ENCODE measurements at places on chromosomes 5 and 9.

GRCh38 chr5:149048811-149049210 lies 14.1 kb downstream of the SH3TC2 start:
- DNase-seq: no peak

DNA sequence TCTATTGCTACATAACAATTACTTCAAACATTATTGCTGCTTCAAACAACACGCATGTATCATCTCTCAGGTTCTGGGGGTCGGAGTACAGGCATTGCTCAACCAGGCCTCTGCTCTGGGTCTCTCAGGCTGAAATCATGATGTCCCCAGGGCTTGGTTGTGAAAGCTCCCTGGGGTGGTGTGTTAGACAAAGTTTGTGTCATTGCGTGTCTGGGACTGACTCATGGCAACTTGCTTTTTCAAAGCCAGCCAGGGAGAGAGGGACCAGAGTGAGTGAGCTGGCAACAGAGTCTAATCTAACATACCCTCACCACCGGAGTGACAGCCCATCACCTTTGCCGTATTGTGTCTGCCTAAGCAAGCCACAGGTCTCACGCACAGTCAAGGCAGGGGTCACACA lies 259.2 kb upstream of the NFIL3 start:
- DNase-seq: no peak

GRCh38 chr5:163544836-163545235 lies 39.4 kb downstream of the MAT2B start:
- DNase-seq: no peak

DNA sequence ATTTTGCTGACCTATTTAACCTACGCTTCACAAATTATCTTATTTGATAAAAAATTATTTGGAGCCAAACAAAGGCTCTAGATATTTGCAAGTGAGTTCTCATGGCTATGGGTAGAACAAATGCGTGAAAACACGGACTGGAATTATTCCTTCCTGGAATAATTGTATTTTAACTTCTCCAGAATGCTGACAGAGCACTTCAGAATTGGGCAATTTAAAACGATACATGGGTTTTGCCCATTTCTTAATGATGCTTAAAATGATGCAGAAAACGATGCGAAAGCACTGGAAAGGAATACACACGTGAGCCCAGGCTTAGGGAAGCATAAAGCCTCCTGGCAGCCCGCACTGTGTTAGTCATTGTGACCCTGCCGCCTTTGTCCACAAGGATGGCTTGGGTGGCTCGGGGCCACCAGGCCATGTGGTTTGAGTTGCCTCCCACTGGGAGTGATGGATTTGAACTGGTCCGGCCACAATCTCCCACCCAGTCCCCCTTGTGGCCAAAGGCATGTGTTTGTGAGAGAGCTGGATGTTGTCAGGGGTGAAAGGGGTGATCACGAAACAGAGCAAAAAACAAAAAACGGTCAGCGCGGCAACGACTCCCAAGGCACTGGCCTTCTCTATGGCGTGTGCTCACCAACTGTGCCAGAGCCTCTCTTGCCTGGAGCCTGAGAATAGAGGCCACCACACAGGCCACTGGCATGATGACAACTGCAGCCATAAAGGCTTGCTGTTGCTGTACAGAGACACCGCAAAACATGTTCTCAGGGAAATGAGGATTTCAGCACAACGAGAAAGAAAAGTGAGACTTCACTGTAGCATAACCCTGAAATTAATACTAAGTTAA lies 234.2 kb upstream of the ADAMTS16 start:
- DNase-seq: no peak

GRCh38 chr5:144131261-144131660 lies 39.2 kb downstream of the YIPF5 start:
- no peak for DNase-seq

DNA sequence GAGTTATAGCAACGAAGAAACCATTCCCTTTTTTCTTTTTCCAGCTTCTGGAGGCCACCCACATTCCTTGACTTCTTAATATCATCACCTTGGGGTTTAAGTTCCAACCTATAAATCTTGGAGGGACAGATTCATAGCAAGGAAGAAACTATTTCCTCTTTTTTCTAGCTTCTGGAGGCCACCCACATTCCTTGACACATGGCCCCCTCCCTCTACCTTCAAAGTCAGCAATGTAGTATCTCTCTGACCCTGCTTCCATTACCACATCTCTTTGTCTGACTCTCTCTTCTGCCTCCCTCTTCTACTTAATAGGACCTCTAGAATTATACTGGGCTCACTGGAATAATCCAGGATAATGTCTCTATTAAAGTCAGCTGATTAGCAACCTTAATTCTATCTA lies 34.7 kb upstream of the SHISAL2B start:
- no peak for DNase-seq

- no peak for DNase-seq
These were observed 782.2 kb upstream of the NUDT12 start for GRCh38 chr5:104344809-104345208.

DNA sequence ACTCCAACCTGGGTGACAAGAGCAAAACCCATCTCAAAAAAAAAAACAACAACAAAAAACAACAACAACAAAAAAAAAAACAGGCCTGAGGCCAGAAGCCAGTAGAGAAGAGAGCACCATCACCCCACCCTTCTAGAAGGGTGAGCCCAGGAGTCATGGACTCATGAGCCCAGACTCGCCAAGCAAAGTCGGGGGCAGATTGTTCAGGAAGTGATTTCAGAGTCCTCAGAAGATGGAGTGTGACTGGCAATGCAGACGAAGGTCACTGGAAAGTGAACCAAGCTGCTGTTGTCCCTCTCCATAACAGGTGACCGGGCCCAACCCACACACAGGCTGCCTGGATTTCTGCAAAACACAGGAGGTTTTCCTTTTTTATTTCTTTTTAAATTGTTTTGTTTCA lies 9.0 kb upstream of the WDR38 start:
- DNase-seq: no peak
